NCI-H1092 (cell line): ENCODE measurements at places on chromosomes 7 and 10.

DNA sequence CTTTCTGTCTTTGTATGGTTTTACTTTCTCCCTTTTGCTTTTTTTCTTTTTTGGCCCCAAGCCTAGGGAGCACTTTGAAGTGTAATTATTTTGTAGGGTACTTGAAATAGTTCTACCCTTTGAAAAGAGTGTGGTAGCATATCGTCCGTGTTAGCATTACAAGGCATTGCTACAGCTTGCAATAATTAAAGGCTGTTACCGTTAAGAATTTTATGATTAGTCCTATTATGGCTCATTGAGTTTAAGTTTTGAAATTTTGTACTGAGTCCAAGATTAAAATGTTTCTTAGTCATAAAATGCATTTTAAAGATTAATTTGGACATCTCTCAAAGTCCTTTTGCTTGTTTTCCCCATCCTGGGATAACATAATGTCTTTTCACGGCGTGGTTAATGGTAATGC, 490.0 kb upstream of the LRRN3 start:
- peak; percentile 63 for DNase-seq

GRCh38 chr7:31094271-31094670, 42.2 kb downstream of the ADCYAP1R1 start:
- no peak for DNase-seq

- no peak for DNase-seq
These were observed 13.6 kb downstream of the EIF4EBP2 start for GRCh38 chr10:70417568-70417967.

- DNase-seq, result no peak
These were observed 111.8 kb downstream of the ADK start for GRCh38 chr10:74262856-74263255.

DNA sequence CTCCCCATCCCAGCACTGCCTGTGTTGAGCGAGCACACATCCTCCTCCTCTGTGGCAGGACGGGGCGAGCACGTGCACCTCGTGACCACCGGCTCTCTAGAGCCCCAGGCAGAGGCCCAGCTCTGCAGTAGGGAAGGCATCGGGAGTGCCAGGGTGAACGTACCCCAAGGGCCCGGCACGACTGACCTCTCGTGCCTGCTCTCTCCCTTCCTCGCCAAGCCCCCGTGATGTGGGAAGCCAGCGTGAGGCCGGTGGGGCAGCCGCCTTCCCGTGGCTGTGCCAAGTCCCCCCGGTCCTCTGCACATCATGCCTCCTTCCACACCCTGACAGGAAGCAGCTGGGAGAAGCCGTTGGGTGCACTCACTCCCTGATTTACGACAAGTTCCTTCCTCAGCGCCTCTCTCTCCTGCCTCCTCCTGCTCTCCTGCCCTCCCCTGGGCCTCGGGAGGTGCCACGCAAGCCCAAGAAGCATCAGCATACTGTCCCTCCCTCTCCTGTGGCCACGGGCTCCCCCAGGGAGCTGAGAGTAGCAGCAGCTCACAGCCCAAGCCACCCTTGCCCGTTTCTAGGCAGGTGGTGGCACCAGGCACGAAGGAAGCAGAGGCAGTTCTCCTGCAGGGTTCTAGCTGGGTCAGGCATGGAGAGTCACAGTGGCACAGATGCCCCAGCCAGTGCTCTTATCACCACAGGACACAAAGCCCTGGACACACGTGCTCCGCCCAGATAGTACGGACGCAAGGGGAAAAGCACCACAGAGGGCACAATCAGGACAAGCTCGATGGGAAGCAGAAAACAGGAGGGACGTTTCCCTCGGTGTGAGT, 47.0 kb downstream of the AMZ1 start:
- DNase-seq, result peak; percentile 43

DNA sequence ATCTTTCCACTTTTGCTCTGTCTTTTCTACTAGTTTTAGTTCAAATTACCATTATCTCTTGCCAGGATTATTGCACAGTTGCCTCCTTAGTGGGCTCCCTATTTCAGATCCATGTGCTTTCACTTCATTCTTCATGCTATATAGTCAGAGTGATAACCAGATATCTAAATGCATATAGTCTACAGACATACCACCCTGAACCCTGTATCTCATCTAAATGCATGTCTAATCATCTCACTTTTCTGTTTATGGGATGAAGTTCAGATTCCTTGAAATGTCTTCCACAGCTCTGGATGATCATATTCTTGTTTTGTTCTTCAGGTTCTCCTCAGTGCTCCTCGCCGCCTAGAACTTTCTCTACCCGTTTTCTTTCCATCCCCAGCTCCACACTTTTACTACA, 13.8 kb downstream of the RSBN1L start:
- DNase-seq, result no peak

GRCh38 chr10:53447576-53447975, 675.0 kb upstream of the MBL2 start:
- no peak for DNase-seq

DNA sequence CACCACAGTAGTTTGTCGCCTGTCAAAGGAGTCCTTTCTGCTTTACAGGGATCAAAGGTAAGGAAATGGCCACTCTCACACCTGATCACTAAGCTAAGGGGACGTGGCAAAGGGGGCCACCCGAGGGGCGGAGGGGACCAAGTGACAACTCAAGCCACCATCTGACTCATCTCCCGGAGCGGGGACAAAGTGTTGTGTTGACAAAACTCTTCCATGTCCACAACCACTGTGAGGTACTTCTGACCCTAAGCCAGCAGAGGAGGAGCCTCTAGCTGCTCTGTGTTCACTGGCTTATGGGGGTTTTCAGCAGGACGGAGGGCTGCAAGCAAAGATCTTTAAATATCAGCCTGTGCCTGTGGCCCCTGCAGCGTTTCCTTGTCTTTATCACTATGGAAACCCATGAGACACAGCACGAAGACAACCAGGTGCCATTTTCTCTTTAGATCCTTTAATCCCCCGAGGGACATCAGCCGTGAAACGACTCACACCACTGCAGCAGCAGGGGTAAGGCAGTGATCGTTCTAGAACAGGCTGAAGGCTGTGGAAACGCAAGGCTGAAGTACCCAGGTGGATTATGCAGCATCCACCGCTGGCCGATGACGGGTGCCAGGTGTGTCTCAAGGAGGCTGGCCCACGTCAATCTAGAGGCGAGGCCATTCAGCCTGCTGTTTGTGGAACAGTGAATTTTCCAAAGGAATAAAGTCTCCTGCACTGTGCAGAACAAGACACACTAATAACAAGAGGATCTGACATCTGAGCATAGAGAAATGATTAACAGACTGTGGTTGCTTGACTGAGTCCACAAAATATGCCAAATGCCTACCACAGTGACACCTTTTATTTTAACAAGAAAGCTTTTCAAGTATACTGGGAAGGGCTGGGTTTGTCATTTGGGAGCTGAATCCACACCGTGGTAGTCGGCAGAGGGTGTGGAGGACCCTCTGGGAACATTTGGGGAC, 26.6 kb upstream of the DDC start:
- peak; percentile 63 for DNase-seq

DNA sequence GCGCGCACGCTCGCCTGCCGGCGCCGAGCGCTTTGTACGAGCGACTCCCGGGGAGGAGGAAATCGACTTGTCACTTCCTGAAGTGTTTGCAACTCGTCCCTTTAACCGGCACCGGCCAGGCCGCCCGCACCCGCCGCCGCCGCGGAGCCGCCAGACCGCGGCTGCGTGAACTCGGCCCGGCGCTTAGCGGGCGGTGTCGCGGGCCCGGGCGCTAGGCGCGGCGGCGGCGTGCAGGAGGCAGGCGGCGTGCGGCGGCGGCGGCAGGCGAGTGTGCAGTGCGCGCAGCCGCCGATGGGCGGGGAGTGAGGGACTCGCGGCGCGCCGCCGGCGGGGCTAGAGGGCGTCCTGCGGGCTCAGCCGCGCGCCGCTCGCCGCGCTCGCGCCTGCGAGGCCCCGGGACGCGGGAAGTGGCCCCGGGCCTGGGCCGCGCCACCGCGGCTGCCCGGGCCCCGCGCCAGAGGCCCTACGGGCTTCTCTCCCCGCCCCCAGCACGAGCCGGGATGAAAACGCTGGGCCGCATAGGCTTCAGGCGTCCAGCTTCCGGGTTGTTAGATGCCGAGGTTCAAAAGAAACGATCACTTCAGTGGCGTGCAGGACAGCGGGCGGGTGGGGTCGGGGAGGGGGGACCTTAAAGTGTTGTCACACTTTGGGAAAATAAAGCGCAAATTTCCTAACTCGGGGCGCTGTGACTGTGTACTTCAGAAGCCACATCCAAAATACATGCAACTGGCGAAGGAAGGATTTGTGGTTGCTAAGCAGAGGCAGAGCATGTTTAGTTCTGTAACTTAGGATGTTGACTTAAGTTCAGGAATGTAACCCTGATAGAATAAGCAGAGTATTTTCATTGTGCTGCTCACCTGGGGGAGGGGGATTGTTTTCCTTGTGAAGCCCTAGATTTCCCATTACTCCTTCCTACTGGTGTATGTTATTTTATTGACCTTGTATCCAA, at the start of gene FAM53B:
Gene FAM53B (minus strand): TSS at position 277 of the 949 bp plus-strand sequence. CDS start 37,665 bp downstream, outside the sequence.
- peak; percentile 44 for DNase-seq

- DNase-seq, result no peak
These were observed 56.4 kb downstream of the KAT6B start for GRCh38 chr10:74882831-74883230.

DNA sequence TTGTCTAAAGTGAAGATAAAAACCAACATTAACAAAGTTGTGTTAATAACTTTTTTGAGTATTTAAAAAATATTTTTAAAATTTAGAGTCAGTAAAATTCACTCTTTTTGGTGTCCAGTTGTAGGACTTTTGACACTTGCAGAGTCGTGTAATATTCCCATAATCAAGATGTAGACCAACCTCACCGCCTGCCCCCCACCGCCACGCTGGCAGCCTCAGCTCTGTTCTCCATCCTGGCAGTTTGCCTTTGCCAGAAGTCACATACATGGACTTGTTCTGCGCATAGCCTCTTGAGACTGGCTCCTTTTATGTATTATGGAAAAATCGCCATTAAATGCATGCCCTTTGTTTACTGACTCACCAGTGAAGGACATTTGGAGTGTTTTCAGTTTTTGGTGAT, 27.3 kb upstream of the SYCE1 start:
- DNase-seq, result no peak

DNA sequence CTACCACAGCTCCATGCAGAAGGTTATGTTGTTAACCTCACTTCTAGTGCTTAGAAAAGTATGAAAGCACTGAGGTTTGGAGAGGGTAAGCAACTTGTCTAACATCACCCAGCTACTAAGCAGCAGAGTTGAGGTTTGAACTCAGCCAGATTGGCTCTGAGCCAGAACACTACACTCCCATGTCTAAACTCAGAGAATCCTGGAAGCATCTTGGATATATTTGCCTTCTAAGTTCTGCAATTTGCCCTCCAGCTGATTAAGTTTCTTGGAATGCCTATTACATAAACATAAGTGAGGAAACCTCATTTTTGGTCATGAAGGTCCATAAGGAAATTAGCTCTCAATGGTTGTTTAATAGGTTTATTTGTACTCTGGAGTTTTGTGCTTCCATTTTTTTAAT, 78.1 kb upstream of the PHYHIPL start:
- DNase-seq, result no peak
